Activated CD4-positive, alpha-beta memory T cell treated with anti-CD3 and anti-CD28 coated beads for 36 hours (primary cell): ENCODE measurements at places on chromosomes 2 and 18. TPM values are rescaled to one million over a fixed set of nuclear protein-coding genes. Genes with fewer than 3 reads are reported as not detected.

Gene MC5R
- total RNA-seq, result not detected

Gene IL1RN
- total RNA-seq, result 10.5 TPM

Gene ANKRD29
- not detected for total RNA-seq

Gene PLEKHH2
- total RNA-seq, result 0.81 TPM

Gene TUBA4B
- total RNA-seq, result not detected

Gene AGXT
- total RNA-seq, result not detected

Gene ABCG5
- not detected for total RNA-seq

Gene ALKAL2
- total RNA-seq, result not detected

Gene CDK5R2
- not detected for total RNA-seq

DNA sequence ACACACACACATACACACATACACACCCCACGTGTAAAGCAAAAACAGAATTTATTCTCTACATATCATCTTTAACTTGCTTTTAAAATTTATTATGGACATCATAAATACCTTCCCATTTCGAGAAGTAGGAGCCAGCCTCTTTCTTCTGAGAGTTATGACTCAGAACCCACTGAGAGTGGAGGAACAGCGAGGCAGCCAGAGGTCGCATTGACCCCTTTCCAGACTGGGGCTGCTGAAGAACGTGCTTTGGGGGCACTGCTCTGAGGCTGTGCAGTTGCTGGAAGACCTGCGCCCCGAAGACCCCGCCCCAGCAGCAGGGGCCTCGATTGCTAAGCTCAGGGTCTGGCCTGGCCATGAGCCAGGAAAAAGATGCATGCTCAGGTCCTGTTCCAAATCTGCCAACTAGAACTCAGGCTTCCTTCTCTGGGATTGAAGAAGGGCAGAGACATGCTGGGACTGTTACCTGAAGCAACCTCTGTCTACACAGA is 133.8 kb upstream of the TWIST2 start:
- DNase-seq, result no peak

DNA sequence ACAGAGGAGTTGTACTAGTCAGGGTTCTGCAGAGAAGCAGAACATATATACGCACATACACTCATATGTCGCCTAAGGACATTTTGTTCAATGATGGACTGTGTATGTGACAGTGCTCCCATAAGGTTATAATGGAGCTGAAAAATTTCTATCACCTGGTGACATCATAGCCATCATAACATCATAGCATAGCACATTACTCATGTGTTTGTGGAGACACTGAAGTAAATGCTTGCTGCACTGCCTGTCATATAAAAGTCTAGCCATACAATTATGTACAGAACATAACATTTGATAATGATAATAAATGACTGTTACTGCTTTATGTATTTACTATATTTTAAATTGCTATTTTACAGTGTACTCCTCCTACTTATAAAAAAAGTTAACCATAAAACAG is 83.1 kb downstream of the TSN start:
- DNase-seq, result no peak

DNA sequence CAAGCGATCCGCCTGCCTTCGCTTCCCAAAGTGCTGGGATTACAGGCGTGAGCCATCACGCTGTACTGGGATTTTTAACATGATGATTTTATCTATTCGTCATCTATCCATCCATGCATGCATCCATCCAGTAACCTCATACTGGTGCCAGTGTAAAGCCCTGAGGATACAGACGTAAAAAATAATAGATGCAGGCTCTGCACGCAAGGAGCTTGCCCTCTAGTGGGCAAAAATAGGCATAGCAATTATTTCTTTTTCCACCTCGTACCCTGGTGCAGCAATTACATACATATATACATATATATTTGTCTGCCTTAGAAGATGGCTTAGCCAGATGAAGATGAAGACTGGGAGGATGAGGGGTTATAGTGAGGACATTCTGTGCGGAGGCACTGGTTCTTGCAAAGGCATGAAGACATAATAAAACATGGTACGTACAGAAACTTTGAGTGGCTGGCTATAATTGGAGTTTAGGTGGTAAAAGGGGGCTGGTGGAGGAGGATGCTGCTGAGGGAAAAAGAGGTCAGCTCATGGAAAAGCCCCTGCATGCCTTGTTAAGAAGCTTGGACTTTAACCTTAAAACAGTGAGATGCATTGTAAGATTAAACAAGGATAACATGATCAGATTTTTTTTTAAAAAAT is 19.6 kb upstream of the RPIA start:
- peak; percentile 11 for DNase-seq

DNA sequence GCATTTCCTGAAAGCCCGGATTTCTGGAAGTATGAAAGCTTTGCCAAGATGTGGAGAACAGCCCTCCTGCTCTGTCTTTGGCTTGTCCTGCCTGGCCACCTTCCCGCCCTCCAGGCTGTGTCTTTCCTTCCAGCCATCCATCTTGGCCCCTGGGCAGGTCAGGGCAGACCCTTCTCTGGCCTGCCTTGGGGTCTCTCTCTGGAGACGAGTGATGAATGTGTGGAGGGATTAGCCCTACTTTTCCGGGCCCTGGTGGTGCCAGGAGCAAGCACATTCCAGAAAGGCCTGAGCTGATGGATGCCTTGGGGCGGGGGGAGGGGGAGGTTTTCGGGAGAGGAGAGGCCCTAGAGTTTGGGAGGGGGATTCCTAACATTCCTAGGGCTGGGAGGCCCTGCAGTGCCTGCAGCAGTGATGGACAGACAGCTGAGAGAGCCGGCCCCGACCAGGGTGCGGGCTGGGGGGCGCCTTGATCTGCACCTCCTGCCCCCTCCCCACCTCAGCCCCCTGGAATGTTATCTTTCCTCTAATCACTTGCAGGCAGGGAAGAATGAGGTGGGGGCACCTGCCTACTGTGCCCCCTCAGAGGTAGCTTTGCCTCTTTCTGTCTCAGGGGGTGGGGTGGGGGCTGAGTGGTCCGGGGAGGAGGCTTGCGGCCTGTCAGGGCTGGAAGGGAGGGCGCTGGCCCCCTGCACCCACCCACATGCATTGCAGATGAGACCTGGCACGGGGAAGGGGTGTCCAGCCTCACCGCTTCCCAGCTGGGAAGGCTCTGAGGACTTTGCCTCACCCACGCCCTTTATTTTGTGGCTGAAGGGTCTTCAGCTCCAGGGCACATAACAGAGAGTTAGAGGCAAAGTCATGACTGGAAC is 156.2 kb downstream of the DDX1 start:
- no peak for DNase-seq

DNA sequence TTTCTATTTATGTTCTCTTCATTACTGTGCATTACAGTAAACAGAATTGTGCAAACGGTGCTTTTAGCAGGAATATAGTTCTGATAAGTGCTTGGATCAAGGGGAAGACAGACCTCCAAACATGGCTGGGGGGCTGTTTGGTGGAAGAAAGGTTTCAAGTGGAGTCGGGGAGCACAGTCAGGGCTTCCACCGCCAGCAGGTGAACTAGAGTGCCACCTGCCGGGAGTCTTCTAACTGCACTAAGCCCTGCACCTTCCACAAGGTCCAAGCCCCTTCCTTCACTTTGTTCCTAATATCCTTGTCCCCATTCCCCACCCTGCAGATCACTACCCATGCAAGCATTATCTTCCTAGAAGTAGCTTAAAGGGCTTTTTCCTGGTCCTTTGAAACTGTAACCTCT is 11.1 kb downstream of the ONECUT2 start:
- DNase-seq, result peak; percentile 28

DNA sequence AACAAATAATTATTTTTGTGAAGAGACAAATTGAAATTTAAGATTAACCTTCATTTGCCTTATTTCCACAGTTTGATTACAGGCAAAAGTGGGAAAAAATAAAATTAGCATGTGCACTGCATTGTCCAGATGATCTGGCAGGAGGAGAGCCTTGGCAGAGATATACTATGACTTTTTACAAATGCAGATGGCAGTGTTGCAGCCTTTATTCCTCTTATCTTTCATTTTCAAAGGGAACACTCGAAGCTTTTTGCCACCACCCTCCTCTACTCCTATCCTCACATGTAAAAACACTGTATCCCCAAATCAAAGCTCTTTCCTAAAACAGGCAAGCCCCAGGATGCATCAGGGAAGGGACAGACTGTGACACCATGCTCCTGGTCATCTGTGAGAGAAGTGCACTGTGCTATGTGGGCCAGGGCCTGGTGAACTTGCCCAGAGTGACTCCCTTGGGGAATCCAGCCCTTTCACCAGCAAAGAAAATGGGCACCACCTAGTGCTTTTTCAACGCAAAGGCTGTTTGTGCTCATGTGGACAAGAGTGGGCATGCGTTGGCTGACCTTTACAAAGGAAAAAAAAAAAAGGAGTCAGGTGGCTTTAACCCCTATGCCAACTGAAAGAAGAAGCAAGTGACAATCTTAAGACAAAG is 74.7 kb upstream of the ETAA1 start:
- no peak for DNase-seq

DNA sequence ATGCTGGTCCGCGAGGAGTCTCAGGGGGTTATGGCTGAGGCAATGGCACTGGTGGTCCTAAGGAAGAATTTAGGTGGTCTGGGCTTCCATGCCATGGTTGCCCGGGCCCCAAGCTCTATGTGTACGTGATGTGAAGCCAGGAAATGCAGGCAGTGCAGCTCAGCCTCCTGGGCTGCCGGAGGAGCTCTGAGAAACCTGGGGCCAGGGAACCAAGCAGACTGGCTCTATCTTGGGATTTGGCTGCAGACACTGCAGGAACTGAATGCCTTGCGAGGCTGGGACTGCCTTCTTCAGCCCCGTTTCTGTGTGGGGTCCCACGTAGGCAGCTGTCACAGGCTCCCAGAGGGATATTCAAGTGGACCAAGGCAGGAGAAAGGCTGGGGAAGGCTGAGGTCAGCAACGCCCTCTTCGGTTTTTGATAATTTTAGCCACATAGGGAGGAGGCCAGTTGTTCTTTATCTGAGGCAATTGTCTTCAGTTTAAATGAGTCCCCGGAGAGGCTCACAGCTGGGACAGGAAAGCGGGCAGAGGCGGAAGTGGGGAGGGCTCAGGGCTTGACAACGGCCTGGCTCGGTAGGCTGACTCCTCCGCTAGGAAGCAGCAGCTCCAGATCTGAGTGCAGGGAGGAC is 77.7 kb downstream of the RHOB start:
- no peak for DNase-seq

DNA sequence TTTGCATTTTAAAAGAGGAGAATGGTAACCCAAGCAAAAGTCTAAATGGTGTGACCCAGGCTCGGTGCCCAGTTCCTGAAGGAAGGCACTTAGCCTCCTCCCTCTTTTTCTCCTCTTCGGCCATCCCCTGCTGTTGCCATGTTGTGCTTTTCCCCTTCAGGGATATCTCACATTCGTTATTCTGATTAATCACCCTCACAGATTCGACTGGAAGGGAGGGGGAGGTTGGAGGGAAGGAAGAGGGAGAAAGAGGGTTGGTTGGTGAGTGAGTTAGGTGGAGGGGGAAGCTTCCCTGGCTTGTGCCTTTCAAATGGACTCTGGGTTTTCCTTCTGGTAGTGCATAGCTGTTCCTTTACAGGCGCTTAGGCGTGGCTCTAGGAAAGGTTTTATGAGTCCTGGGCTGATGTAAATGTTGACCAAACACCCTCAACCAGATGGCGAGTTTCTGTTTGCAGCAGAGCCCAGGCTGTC is 39.0 kb upstream of the LYPD6B start:
- no peak for DNase-seq

DNA sequence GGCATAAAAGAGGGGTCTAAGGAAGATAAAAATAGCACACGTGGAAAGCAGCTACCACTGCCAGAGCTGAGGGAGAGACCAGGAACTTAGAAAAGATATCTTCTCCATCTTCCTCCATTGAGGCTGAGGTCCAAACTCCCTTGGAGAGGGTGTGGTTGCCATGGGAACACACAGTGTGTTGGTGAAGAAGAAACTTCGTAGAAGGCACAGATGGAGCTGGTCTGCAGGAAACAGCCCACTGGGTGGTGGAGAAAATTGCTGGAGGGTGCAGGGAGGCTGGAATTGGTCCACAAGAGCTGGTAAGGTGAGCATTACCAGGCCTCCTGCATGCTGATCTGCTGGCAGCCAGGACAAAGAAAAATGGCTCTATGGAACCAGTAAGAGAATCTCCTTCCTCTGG is 191.0 kb downstream of the HRH4 start:
- no peak for DNase-seq

- DNase-seq, result no peak
Observed at GRCh38 chr2:143486976-143487375, 357.8 kb downstream of the ARHGAP15 start.

DNA sequence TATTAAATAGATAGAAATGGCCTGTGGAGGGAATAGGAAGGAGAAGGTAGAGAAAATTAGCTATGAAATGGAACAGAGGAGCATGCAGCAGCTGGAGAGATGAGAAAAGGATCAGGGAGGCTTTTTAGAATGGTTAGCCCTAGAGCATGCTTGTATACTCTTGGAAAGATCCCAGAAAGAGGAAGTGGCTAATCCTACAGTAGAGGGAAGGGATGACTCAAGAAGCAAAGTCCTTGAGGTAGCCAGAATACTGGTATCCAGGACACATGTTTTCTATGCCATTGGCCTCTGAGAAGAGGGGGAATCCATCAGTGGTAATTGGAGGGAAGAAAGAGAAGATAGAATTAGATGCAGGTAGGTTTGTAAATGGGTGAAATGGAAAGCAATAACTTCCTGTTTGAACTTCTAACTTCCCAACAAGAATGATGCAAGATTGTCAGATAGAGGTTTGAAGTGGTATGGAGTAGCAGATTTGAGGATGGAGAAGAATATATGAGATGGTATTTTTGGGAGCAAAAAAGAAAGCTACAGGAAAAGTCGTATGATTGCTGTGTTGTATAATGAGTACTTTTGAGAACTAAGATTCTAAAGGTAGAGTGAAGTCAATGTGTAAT is 17.1 kb upstream of the OSBPL6 start:
- DNase-seq, result no peak

DNA sequence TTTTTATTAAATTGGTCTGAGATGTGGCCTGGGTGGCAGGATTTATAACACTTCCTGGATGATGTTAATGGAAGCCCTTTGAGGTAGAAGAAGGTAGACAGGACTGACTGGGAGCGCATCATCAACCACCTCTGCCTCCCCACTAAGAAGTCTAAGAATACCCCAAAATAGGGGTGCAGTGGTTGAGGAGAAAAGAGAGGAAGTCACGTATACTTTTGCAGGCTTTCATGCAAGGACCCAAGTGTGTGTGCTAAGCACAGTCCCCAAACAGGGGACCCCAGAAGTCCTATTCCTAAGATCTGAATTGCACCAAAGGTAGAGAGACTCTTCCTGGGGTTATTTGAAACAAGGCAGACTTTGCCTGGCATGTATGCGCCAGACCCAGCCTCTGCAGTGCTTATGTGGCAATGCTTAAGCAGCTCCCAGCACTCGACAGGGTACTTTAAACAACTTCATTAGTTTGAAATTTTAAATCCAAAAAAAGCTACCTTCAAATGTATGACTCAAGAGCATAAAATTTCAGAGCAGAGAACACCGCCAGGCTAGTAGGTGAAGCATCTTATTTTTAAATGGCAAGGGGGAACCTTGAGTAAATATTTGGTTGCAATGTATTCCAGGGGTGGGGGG is 35.3 kb downstream of the BCL2 start:
- DNase-seq, result no peak

- DNase-seq, result no peak
Observed at GRCh38 chr2:151159109-151159662, 102.5 kb downstream of the RBM43 start.

GRCh38 chr18:22641958-22642357 is 224.2 kb upstream of the CTAGE1 start:
- DNase-seq, result no peak
